A673 (cell line): ENCODE measurements at places on chromosomes 12 and 14. TPM values are rescaled to one million over a fixed set of nuclear protein-coding genes. Genes with fewer than 3 reads are reported as not detected.

- no peak overlapping the region for H3K27ac ChIP-seq
- H3K4me3 ChIP-seq, result peak overlapping the region; percentile 42
- peaks cover 5% of the 10 kb centered on the region for H3K27me3 ChIP-seq
- peaks cover 28% of the 10 kb centered on the region for H3K4me1 ChIP-seq
Measured at GRCh38 chr12:48996794-48997718, 2.1 kb downstream of the DDN start.

GRCh38 chr12:69039911-69040310 lies 106.9 kb upstream of the CPM start:
- H3K4me3 ChIP-seq, result no peak overlapping the region
- DNase-seq, result no peak
- H3K27ac ChIP-seq, result no peak overlapping the region
- no peaks in the 10 kb centered on the region for H3K27me3 ChIP-seq

- H3K36me3 ChIP-seq, result no peaks in the 10 kb centered on the region
- no peaks in the 10 kb centered on the region for H3K4me1 ChIP-seq
- H3K4me3 ChIP-seq, result no peak overlapping the region
- H3K27me3 ChIP-seq, result no peaks in the 10 kb centered on the region
Measured at GRCh38 chr12:61385771-61386170, 874.4 kb upstream of the USP15 start.

- no peaks in the 10 kb centered on the region for H3K4me1 ChIP-seq
- no peak overlapping the region for H3K4me3 ChIP-seq
- H3K36me3 ChIP-seq, result peaks cover 61% of the 10 kb centered on the region
- no peak for DNase-seq
- H3K27ac ChIP-seq, result no peak overlapping the region
- H3K27me3 ChIP-seq, result no peaks in the 10 kb centered on the region
Measured at GRCh38 chr12:131941116-131941986, 8.4 kb upstream of the EP400 start.

- no peak overlapping the region for H3K4me3 ChIP-seq
- H3K4me1 ChIP-seq, result no peaks in the 10 kb centered on the region
- H3K36me3 ChIP-seq, result no peaks in the 10 kb centered on the region
- H3K27me3 ChIP-seq, result no peaks in the 10 kb centered on the region
Measured at GRCh38 chr14:85895603-85896002, 365.7 kb downstream of the FLRT2 start.

GRCh38 chr12:68240975-68241374 lies 12.4 kb downstream of the IL22 start:
- no peaks in the 10 kb centered on the region for H3K4me1 ChIP-seq
- no peaks in the 10 kb centered on the region for H3K36me3 ChIP-seq
- no peak overlapping the region for H3K27ac ChIP-seq
- no peak overlapping the region for H3K4me3 ChIP-seq
- no peak for DNase-seq
- H3K27me3 ChIP-seq, result no peaks in the 10 kb centered on the region

DNA sequence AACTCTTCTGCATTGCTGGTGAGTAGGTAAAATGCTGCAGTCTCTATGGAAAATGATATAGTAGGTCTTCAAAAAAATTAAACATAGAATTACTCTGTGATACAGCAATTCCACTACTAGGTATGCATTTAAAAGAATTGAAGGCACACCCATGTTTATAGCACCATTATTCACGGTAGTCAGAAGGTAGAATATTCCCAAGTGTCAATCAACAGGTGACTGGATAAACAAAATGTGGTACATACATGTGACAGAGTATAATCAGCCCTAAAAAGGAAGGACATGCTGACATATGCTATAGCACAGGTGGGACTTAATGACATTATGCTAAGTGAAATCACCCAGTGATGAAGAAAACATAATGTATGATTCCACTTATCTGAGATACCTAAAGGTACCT lies 123.3 kb downstream of the CCER1 start:
- H3K27ac ChIP-seq, result no peak overlapping the region
- H3K4me3 ChIP-seq, result no peak overlapping the region
- no peaks in the 10 kb centered on the region for H3K36me3 ChIP-seq

DNA sequence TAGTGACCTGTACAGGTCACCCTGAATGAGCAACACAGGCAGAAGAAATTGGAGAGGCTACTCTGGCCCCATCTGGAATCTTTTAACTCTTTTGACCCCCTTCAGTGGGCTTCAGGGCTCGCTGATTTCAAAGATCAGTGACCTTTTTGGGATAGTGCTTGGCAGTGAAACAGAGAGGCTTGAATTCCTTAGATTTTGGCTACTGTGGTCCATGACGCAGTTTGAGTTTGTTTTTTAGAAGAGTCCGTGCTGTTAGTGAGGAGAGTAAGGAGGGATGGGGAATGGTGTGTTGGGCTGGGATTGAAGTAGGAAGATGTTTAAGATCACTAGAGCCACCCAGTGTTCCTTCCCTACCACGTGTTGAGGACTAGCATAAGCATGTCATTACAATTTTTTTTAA lies 16.5 kb downstream of the TMEM30B start:
- H3K27ac ChIP-seq, result no peak overlapping the region
- no peaks in the 10 kb centered on the region for H3K4me1 ChIP-seq
- no peak for DNase-seq
- no peak overlapping the region for H3K4me3 ChIP-seq
- no peaks in the 10 kb centered on the region for H3K36me3 ChIP-seq

DNA sequence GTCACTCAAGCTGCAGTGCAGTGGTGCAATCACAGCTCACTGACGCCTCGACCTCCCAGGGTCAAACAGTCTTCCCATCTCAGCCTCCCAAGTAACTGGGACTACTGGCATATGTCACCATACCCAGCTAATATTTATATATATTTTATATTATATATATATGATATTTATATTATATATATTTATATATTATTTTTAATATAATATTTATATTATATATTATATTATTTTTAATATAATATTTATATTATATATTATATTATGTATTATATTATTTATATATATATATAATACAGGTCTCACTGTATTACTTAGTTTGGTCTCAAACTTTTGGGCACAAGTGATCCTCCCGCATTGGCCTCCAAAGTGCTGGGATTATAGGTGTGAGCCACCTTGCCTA lies 9.4 kb downstream of the ZNF84 start:
- no peak overlapping the region for H3K27ac ChIP-seq
- no peaks in the 10 kb centered on the region for H3K27me3 ChIP-seq
- no peaks in the 10 kb centered on the region for H3K4me1 ChIP-seq
- H3K36me3 ChIP-seq, result peaks cover 91% of the 10 kb centered on the region
- no peak for DNase-seq

DNA sequence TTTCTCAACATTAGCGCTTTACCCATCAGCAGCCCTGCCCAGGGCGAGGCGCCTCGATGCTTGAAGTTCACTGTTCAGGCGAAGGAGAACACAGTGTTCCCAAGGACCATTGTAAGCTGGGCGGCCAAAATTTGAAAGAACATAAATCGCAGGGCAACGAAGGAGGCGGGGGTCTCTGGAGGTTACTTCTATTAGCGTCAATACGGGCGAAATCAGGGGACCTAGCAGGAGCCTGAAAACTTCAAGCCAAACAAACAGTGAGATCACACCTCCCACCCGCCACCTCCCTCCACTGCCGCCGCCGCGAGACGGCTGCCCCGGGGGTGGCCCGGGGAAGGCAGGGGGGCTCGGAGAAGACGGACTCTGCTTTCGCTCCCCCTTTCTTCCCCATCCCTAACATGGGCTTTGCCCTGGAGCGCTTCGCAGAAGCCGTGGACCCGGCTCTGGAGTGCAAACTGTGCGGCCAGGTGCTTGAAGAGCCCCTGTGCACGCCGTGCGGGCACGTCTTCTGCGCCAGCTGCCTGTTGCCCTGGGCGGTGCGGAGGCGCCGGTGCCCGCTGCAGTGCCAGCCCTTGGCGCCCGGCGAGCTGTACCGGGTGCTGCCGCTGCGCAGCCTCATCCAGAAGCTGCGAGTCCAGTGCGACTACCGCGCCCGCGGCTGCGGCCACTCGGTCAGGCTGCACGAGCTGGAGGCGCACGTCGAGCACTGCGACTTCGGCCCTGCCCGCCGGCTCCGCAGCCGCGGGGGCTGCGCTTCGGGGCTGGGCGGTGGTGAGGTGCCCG lies at the start of gene PDZRN4:
Gene PDZRN4, plus strand, starts transcription at position 263 of the 783 bp plus-strand sequence.
- H3K27me3 ChIP-seq, result peaks cover 51% of the 10 kb centered on the region
- DNase-seq, result peak; percentile 4
- H3K4me1 ChIP-seq, result no peaks in the 10 kb centered on the region
- no peaks in the 10 kb centered on the region for H3K36me3 ChIP-seq
- H3K4me3 ChIP-seq, result peak within 1 kb of the TSS; percentile 19

GRCh38 chr14:25757364-25757763 lies 707.4 kb upstream of the STXBP6 start:
- no peak overlapping the region for H3K4me3 ChIP-seq
- no peak for DNase-seq
- peaks cover 26% of the 10 kb centered on the region for H3K4me1 ChIP-seq
- H3K27me3 ChIP-seq, result no peaks in the 10 kb centered on the region
- H3K36me3 ChIP-seq, result no peaks in the 10 kb centered on the region

GRCh38 chr12:48827026-48827425 lies 8.7 kb downstream of the CACNB3 start:
- no peak for DNase-seq
- peaks cover 57% of the 10 kb centered on the region for H3K36me3 ChIP-seq

- no peak overlapping the region for H3K4me3 ChIP-seq
- no peak for DNase-seq
- peaks cover 7% of the 10 kb centered on the region for H3K4me1 ChIP-seq
- no peak overlapping the region for H3K27ac ChIP-seq
- no peaks in the 10 kb centered on the region for H3K27me3 ChIP-seq
Measured at GRCh38 chr12:50258167-50258551, 25.2 kb downstream of the LIMA1 start.

DNA sequence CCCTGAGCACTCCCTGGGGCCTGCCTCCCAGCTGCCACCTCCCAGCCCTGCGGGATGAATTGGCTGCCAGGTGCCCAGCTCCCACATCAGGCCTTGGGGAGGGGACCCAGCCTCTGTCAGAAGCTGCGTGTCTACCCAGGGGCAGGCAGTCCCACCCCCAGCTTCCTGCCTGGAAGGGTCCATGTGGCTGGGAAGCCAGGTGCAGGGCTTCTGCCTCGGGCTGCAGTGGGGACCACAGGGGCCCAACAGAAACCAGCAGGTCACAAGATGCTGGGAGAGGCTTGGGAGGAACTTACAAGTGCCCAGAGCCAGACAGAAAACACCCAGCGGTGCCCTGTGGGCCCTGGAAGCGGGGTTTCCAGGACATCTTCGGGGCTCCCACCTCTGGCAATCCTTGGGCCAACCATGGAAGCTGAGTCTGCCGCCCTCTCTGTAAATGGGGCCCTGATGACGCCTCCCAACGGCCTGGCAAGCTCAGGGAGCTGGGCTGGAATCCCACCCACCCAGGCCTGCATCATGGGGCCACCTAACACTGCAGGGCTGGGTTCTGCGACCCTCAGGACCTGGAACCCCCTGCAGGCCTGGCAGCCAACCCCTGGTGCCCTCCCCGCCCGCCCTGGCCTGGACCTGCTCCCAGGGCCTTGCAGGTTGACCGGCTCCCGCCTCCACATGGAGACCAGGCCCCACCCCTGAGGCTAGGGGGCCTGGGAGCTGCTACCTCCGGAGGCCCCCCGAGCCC lies 36.6 kb downstream of the CCNK start:
- no peaks in the 10 kb centered on the region for H3K27me3 ChIP-seq
- H3K4me3 ChIP-seq, result no peak overlapping the region
- DNase-seq, result no peak
- no peak overlapping the region for H3K27ac ChIP-seq
- no peaks in the 10 kb centered on the region for H3K4me1 ChIP-seq

DNA sequence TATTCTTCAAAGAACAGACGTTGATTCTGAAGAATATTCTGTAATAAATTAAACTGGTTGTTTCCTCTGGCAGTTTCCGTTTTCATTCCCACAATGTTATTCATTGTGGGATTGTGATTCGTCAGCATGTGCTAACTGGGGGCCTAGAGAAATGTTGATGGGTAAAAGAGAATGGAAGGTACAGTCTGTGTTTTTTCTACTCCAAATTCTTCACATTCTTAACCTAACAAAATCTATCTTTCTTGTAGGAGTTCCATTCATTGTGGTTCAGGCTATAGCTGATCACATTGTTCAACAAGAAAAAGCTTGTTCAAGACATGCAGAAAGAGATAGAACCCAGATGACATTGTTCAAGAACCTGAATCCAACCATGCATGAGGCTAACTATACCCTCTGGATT lies 5.9 kb downstream of the CD163 start:
- H3K36me3 ChIP-seq, result no peaks in the 10 kb centered on the region
- no peak for DNase-seq
- H3K27ac ChIP-seq, result no peak overlapping the region
- H3K4me3 ChIP-seq, result no peak overlapping the region

DNA sequence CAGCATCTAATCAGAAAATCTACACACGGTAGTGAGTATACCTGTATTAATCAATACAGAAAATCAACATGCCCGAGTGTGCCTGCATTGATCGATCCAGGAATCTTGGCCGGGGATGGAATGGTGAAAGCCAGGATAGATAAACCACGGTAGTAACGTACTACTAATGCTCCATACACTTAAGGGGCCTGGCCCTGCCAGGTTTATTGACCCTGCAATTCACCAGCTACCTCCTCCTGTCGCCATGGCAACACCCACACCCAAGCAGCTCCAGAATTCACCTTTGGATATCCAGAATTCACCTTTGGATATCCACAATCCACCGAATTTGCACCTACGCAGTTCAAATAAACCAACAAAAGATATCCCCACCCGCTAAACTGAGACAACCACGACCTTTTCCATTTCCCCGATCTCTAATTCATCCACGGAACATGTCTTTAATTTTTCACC lies 14.8 kb upstream of the CALM1 start:
- H3K4me3 ChIP-seq, result peak overlapping the region; percentile 60
- peak overlapping the region; percentile 98 for H3K27ac ChIP-seq

DNA sequence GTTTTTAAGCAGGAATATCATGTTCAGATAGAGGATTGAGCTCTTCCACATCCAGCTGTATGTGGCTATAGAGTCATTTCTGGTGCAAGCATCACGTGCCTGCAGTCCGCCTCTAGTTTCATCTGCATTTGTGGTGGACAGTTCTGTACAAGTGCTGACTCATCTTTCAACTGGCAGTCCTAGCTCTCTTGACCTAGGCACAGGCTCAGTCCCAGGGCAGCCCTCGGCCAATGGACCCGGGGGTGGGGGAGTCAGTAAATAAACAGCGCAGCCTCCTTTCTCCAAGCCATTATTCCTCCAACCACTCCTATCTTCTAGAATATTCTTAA lies 41.8 kb upstream of the FRMD6 start:
- H3K4me1 ChIP-seq, result no peaks in the 10 kb centered on the region
- H3K36me3 ChIP-seq, result no peaks in the 10 kb centered on the region
- no peak for DNase-seq
- H3K27ac ChIP-seq, result no peak overlapping the region

GRCh38 chr12:106112145-106112821 lies 26.5 kb downstream of the NUAK1 start:
- no peaks in the 10 kb centered on the region for H3K4me1 ChIP-seq
- H3K36me3 ChIP-seq, result no peaks in the 10 kb centered on the region
- H3K4me3 ChIP-seq, result no peak overlapping the region
- no peak overlapping the region for H3K27ac ChIP-seq

Gene GUCY2C
- total RNA-seq, result not detected in 2 replicates

Gene ACACB
- total RNA-seq, result 8.2 and 10.1 TPM in 2 replicates

Gene RNASE1
- total RNA-seq, result not detected in 2 replicates

Gene SLC17A8
- not detected in 2 replicates for total RNA-seq

Gene KRT78
- total RNA-seq, result not detected in 2 replicates

Gene MCRS1
- 79.6 and 84.3 TPM in 2 replicates for total RNA-seq
